Suppressor macrophage treated with lipopolysaccharide for 1 hour (primary cell): ENCODE measurements at places on chromosomes 16 and 17.
A peak's percentile ranks its signal among the peaks of the same experiment; 100 is the strongest.

GRCh38 chr16:65641762-65642289 lies 520.0 kb upstream of the CDH11 start:
- DNase-seq = no peak

- peak; percentile 32 for DNase-seq
Observed at GRCh38 chr16:69823831-69824563, 61.9 kb downstream of the WWP2 start.

GRCh38 chr17:44807093-44807816 lies 22.8 kb downstream of the GJC1 start:
- no peak for DNase-seq

GRCh38 chr17:11935734-11936406 lies 61.4 kb downstream of the ZNF18 start:
- peak; percentile 47 for DNase-seq

DNA sequence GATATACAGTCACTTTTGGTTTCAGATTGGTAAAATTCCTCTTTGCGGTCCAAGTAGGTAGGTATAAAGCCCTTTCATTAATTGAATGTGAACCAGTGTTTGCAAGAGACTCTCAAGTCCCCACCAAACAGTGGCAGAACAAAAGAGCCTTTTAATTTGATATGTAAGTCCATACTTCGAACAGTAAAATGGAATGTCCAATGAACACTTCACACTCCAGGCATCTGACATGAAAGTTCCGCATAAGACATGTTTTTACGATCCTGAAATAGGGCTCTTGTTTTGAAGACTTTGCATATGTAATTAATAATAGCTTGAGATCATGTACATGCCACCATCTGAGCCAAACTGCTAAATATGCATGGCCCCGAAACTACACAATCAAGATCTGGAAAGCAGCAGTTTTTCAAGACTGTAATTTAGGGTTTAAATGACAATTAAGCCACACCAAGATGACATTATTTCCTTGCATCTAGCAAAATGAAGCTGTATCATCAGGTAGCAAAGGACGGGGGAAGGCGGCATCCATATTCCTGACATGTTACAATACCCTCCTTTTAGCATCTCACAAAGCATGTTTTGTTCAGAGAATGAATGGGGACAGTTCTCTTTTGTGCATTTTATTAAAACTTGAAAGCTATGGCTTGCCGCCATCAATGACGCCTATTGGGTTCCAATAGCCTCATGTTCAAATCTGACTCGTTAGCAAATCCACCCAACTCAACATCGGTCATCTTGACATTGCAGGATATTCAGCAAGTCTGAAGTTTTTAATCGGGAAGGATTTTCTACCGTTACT lies 39.4 kb downstream of the LITAF start:
- no peak for DNase-seq

DNA sequence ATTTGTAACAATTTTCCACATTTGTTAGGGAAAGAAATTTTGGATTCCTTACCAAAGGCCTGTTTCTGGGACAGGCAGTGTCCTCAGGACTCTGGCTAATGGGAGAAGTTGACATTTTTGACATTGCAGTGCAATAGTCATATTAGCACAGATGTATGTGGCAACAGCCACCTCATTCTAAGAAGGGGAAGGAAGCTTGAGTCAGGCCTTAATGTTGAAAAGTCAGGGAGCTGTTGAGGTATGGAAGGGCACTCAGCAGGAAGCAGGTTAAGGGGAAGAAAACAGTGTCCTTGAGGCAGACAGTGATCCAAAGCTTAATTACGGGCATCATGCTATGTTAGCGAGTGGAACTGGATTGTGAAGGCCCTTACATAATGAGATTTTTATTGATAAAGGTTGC lies 20.9 kb downstream of the AKTIP start:
- peak; percentile 82 for DNase-seq
